Colonic mucosa (tissue), 4 donors: ENCODE measurements at places on chromosomes 13 and 19.

GRCh38 chr19:40284501-40285352 is at the start of gene AKT2:
TSS of gene AKT2 (minus strand) at chr19:40285345. CDS start at chr19:40265267, 20,078 bp downstream.
- no peak for DNase-seq
- no peaks in the 10 kb centered on the region for H3K36me3 ChIP-seq
- no peaks in the 10 kb centered on the region for H3K27me3 ChIP-seq
- peaks cover 17% of the 10 kb centered on the region for H3K4me1 ChIP-seq
- H3K27ac ChIP-seq: peak within 1 kb of the TSS; percentile 79
- peak within 1 kb of the TSS; percentile 86 for H3K4me3 ChIP-seq

GRCh38 chr13:110616103-110617101 is 1.1 kb downstream of the NAXD start:
- DNase-seq: peak; percentile 52
- peak overlapping the region; percentile 91 for H3K27ac ChIP-seq
- peaks cover 4% of the 10 kb centered on the region for H3K4me1 ChIP-seq
- no peaks in the 10 kb centered on the region for H3K27me3 ChIP-seq
- H3K36me3 ChIP-seq: no peaks in the 10 kb centered on the region

DNA sequence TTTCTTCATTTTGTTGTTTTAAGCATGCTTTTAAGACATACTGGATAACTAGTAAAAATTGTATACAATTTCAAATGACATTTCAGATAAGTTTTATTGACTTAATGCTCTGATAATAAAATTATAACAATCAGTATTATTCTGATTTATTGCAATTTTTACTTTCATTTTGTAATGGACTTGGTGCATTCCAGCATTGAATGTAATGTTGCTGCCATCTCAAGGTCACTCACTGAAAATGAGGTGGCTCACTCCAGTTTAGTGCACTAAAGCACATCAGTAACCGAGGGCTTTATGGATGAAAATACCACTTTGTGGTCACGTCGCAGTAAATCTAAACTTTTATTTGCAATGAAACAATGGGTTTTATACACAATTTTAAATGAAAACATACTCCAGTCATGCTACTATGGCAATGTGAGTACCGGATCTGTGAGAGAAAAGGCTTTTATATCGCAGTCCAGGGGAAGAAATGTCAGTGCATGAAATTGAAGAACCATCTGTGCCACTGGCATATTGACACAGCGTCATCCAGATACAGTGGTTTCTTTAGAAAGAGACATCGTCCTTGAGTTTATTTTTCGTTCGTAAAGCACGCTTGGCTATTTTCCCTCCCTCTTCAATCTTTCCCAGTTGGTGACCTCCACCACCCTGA is 20.7 kb upstream of the ZNF507 start:
- H3K27me3 ChIP-seq: no peaks in the 10 kb centered on the region
- no peak overlapping the region for H3K27ac ChIP-seq
- H3K4me3 ChIP-seq: no peak overlapping the region
- H3K4me1 ChIP-seq: no peaks in the 10 kb centered on the region

DNA sequence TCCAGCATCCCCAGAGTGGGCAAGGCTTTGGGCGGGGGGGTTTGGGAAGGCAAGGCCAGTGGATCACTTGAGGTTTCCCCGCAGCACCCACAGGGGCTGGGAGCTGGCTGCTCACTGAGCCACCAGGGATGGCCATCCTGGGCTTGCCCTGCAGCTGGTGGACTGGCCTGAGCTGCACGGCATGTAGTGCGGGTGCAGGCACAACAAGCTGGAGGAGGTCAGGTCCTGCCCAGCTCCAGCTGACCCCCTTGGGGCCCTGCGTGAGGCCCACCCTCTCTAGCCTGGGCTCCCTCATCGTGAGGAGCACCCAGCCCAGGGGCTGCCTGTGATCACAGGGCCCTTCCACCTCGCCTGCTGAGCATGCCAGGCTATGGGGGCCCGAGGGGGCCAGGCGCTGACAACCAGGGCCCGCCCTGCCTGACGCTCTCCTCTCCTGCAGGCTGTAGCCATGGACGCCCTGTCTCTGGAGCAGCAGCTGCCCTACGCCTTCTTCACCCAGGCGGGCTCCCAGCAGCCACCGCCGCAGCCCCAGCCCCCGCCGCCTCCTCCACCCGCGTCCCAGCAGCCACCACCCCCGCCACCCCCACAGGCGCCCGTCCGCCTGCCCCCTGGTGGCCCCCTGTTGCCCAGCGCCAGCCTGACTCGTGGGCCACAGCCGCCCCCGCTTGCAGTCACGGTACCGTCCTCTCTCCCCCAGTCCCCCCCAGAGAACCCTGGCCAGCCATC is 22.9 kb downstream of the COMP start:
- no peak for DNase-seq
- H3K27me3 ChIP-seq: no peaks in the 10 kb centered on the region
- peaks cover 6% of the 10 kb centered on the region for H3K4me1 ChIP-seq
- no peak overlapping the region for H3K4me3 ChIP-seq
- no peak overlapping the region for H3K27ac ChIP-seq
- no peaks in the 10 kb centered on the region for H3K36me3 ChIP-seq

DNA sequence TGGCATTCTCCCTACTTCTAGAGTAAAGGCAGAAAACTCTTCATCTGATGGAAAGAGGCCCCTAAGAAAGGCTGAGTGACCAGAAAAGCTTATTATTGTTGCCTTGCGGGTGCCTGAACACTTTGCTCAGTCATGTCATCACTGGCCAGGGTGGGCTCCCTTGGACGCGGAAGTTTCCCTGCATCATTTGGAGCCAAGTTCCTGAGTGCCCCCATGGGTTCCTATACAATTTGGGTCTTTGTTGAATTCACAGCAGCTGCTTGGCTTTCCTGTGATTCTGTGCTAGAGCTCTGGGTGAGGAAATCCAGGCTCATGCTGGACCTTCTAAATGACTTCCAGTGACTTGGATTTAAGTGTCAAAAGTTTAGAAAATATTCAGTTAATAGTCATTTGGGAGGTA is 232.9 kb downstream of the LHFPL6 start:
- H3K27ac ChIP-seq: no peak overlapping the region
- H3K4me1 ChIP-seq: no peaks in the 10 kb centered on the region
- no peaks in the 10 kb centered on the region for H3K27me3 ChIP-seq
- DNase-seq: no peak
- no peak overlapping the region for H3K4me3 ChIP-seq

DNA sequence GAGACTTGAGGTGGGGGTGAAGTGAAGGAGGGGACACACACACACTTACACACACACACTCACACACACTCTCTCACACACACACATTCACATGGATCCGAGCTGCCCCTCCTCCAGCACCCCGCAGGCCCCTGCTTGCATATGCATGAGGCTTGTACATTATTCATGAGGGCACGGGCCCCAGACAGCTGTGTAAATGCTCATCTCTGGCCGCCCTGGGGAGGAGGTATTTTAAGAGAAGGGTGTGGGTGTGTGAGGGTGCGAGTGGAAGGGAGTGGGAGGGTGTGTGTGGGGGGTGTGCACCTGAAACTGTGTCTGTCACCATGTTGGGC is 2.4 kb downstream of the NCAN start:
- H3K27me3 ChIP-seq: peaks cover 18% of the 10 kb centered on the region
- no peak for DNase-seq
- H3K27ac ChIP-seq: no peak overlapping the region
- H3K36me3 ChIP-seq: no peaks in the 10 kb centered on the region
- H3K4me3 ChIP-seq: no peak overlapping the region

DNA sequence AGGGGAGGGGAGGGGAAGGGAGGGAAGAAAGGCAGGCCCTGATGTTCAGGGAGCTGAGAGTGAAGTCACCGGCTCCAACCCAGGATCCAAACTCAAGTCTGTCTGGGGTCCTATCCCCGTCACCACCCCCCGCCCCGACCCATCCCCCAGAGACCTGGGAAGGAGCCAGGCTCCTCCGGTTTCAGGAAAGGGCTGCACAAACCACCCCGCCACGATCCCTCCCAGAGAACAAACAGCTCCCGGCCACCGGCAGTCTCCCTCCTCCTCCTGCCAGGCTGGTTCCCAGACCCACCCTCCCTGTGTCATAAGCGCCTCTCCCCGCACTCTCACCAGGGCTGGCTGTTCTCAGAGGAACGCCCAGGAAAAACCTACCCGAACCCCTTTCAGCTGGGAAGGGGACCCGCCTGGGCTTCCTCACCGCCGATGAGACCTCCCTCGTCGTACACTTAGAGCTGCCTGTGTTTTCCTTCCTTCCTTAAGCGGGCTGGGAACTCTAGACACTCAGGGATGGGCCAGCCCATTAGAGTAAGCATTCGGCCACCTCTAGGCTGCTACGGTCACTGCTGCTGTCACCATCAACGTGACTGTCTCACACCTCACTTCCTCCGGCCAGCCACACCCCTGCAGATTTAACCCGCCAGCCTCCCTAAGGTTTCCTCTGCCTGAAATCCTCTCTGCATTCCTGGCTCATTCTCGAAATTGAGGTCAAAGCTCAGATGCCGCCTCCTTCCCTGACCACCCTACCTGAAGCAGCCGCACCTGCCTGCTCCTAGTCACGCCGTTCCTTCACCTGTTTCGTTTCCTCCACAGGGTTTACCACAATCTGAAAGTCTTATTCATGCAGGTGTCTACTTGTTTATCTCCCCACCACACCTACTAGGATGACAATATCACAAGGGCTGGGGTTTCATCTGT is 6.3 kb upstream of the RDH13 start:
- H3K4me3 ChIP-seq: peak overlapping the region; percentile 16
- no peaks in the 10 kb centered on the region for H3K36me3 ChIP-seq
- peak; percentile 86 for DNase-seq

DNA sequence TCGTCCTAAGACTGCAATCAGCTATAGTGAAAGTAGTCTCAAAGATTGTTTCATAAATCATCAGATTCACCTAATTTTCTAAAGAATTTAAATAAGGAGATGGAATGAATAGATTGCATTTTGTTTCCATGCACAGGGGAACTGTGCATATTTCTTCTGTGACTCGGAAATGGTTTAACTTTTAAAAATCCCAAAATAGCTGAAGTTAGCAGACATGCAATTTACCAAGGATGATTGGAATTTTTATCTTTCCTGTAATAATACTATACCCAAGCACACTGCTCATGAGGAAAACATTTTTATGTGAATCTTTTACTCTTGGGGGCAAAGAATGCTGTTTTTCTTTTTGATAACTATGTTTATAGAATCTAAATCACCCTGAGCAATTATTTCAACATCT is 15.0 kb upstream of the LMO7 start:
- no peak overlapping the region for H3K27ac ChIP-seq
- no peak overlapping the region for H3K4me3 ChIP-seq
- H3K4me1 ChIP-seq: no peaks in the 10 kb centered on the region
- H3K36me3 ChIP-seq: no peaks in the 10 kb centered on the region

DNA sequence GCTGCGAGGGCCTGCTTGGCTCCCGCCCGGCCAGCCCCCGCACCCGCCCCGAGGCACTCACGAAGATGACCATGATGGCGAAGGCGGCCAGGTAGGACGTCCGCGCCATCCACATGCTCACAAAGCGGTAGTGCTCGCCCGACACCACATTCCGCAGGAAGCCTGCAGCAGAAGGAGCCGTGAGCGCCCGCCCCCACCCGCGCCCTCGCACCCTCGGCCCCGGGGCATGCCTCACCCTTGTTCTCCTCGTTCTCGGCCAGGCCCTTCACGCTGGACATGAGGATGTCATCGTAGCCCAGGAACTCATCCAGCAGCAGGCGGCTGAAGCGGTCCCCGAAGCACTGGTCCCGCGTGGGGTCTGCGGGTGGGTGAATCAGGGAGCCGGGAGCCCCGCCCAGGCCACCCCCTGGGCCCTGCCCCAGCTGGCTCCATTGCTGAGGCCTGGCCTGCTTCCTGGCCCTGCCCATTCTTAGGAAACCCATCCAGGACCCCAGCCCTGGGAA is 9.0 kb downstream of the TMEM259 start:
- H3K4me3 ChIP-seq: no peak overlapping the region
- peaks cover 22% of the 10 kb centered on the region for H3K36me3 ChIP-seq
- peaks cover 11% of the 10 kb centered on the region for H3K4me1 ChIP-seq

- H3K36me3 ChIP-seq: peaks cover 4% of the 10 kb centered on the region
- H3K4me1 ChIP-seq: no peaks in the 10 kb centered on the region
- no peak overlapping the region for H3K27ac ChIP-seq
- no peak overlapping the region for H3K4me3 ChIP-seq
- no peaks in the 10 kb centered on the region for H3K27me3 ChIP-seq
Measured at GRCh38 chr19:36449059-36449670, 30.7 kb upstream of the ZFP82 start.

GRCh38 chr13:99590519-99591011 is 89.3 kb downstream of the TM9SF2 start:
- no peak overlapping the region for H3K4me3 ChIP-seq
- no peak overlapping the region for H3K27ac ChIP-seq

DNA sequence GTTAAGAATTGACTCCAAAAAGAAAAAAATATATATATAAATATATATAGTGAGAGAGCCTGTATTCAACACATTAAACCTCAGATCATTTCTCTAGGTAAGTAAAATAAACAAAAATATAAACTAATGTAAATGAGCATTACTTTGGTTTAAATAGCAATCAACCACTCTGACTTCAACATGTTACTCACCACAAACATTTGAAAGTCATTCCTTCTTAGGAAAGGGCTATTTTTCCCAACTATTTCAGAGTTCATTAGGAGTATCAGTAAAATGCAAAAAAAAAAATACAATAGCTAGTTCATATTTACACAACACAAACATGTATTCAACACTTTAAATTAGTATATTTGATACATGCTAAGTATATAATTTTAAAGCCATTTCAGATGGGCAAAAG is 40.5 kb downstream of the KLF12 start:
- no peak for DNase-seq
- no peak overlapping the region for H3K27ac ChIP-seq
- no peaks in the 10 kb centered on the region for H3K27me3 ChIP-seq
- no peaks in the 10 kb centered on the region for H3K36me3 ChIP-seq

DNA sequence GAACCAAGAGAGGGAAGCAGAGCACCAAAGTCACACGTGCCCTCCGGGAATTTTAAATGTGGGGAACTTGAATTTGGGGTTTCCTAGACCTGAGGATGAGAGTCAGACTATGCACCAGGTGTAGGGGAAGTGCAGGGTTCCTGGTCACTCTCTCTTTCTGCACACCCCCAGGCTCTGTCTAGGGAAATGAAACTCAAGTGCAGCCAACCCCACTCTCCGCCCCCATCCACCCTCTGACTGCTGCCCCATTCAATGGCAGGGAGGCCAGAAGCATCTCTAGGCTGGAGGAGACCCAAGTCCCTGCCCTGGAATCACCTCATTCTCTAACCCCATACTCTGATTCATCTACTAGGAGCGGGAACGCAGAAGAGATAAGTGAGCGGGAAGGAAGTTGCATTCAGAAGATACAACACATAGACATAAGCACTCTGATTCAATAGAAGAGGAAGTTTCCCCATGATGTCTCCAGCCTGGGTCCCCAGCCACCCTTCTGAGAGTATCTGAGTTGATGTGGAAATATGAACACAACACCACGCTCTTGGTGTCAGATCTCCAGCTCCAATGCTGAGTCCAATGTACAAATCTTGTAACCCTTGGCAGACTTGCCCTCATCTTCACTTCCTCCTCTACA is 4.7 kb upstream of the SIGLEC14 start:
- no peak for DNase-seq
- no peak overlapping the region for H3K27ac ChIP-seq
- no peak overlapping the region for H3K4me3 ChIP-seq
- no peaks in the 10 kb centered on the region for H3K27me3 ChIP-seq

- H3K27me3 ChIP-seq: no peaks in the 10 kb centered on the region
- H3K27ac ChIP-seq: no peak overlapping the region
- H3K4me1 ChIP-seq: no peaks in the 10 kb centered on the region
Measured at GRCh38 chr19:32337084-32337808, 8.2 kb upstream of the ZNF507 start.
